ENCODE measurements at places on chromosomes 2 and 18.

DNA sequence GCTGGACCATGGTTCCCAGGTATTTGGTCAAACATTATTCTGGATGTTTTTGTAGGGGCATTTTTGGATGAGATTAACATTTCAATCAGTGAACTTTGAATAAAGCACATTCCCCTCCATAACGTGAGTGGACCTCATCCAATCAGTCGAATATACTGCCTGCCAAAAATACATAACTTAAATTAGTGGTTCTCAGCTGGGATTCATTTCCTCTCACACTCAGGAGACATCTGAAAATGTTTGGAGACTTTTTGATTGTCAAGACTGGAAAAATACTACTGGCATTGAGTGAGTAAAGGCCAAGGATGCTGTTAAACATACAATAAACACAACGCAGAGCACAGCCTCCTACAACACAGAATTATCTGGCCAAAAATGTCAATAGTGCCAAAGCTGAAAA, 198.2 kb downstream of the MYO1B start:
- DNase-seq: no peak

DNA sequence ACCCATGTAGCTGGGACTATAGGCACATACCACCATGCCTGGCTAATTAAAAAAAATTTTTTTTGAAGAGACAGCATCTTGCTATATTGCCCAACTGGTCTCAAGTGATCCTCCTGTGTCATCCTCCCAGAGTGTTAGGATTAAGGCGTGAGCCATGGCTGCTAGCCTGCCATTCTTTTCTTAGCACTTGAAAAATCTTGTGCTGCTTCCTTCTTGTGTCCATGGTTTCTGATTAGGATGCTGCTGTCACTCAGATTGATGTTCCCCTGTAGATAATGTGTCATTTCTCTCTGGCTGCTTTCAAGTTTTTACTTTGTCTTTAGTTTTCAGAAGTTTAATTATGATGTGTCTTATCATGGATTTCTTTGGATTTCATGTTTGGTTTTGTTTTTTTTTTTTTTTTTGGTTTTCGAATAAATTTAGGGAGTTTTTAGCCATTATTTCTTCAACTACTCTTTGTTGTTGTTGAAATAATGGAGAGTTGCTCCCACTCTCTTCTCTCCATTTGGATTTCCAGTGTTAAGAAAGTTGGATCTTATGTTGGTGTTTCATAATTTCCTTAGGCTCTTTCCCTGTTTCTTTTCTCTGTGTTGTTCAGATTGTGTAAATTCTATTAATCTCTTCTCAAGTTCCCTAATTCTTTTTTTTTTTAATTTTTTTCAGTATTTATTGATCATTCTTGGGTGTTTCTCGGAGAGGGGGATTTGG, 2.5 kb downstream of the ATP9B start:
- DNase-seq: no peak

- DNase-seq: no peak
Measured at GRCh38 chr2:5453220-5454050, 238.7 kb upstream of the SOX11 start.

- no peak for DNase-seq
Measured at GRCh38 chr18:74525741-74526140, 8.6 kb upstream of the CNDP1 start.

DNA sequence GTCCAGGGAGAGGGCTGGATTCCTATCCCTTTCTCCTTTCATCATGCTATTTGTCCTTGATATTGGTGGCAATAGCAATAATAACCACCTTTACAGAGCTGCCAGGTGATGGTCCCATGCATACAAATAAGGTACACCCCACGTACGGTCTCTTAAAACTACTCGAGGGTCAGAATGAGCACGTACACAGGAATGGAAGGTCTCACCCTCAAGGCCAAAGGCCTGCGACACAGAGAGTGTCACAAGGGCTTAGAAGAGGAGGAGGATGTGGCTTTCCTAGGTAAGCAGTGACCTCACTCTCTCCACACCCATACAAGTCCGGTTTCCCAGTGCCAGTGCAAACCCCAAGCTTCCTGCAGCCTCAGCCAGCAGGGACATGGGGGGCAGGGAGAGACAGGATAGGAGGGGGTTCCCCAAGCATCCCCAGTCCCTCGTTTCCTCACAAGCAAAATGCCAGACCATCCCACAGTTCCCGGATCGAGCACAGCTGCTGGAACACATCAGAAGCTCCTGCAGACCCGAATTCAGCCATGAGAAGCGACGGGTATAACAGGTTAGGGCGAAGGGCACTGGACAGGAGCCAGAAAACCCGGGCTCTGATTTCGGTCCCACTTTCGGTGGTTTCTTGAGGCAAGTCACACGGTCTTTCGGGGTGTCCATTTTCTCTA, 49.2 kb downstream of the PLB1 start:
- peak; percentile 77 for DNase-seq

GRCh38 chr2:218709908-218710307, 727 bp upstream of the TTLL4 start:
- DNase-seq: no peak

DNA sequence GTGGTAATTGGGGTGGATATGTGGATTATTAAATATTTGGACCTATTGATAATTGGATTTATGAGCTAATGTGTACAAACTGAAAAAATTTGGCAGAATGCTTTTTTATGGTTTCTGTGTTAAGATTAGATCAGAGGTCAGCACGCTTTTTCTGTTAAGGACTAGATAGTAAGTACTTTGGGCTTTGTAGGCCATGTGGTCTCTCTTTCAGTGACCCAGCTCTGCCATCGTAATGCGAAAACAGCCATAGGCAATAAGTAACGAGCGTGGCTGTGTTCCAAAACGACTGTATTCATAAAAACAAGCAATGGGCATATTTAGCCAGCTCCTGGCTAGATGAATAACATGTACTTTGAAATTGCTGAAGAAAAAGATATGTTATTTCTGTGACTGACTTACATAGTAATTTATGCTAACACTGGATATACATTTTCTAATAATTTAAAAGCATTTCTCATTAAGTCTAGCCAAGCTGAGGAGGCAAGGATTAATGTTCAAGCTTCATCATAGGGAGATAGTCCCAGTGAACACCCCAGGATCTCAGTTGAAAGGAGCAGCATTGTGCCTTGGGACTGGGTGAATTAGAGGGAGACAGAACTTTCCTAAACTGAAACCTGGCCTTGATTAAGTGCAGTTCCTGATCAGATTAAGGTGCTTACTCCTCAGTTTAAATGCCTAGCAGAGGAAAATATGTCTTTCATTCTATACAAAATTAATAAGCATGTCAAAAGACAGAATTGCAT, 20.0 kb downstream of the CCDC138 start:
- DNase-seq: no peak

DNA sequence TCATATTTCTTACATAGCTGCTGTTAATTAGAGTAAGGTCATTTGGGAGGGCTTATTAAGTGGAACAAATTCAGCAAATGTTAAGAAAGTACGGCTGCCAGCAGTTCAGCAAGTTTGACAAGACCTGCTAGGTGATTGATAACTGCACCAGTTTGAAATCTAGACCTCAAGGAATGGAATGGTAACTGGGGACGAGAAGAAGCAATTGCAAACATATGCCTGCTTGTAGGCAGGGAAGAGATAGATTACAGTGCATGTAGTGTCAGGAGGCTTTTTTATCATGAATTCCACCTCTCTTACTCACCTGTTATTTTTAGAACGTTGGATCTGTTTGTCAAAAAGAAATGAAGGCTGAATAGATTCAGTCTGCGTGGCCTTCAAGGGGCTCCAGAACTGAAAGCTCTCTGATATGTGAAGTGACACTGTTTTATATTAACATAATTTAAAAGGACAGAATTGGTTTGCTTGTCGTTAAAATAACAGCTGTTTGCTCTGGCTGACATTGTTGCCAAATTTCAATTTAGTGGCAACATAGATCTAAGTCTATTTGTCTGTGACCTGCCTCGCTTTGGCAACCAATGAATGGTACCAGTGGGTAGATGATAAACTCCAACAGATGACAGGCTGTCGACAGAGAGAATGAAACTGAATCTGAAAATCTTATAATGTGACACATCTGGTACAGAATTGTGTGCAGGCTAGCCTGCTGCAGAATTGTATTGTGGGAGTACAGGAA, 199.3 kb downstream of the ZNF407 start:
- no peak for DNase-seq

GRCh38 chr2:25491003-25491696, 149.4 kb upstream of the DNMT3A start:
- peak; percentile 51 for DNase-seq

GRCh38 chr18:52345428-52345827, 5.4 kb downstream of the DCC start:
- no peak for DNase-seq

GRCh38 chr2:150924878-150925277, 336.8 kb downstream of the RBM43 start:
- no peak for DNase-seq

DNA sequence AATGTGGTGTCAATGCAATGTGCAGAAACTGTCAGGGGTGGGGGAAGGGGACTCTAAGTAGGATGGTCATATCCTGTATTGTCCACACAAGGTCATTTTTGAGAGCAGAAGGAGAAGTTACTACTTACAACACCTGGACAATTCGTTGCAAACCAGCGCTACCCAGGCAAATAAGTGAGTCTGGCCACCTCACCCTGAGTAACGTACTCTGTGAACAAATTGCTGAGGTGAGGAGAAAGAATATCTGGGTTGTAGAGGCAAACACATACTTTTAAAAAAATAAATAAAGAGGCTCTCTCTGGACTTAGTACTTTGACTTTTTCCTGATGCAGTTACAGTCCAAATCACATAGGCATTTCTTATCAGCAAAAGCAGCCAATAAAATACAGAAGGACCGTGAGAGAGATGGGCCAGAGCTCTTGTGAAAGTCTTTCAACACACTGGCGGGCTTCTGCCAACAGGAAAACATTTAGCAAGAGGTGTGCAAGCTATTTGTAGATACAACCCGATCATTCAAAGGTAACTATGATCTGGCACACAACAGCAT, 268.2 kb upstream of the ID2 start:
- peak; percentile 13 for DNase-seq

DNA sequence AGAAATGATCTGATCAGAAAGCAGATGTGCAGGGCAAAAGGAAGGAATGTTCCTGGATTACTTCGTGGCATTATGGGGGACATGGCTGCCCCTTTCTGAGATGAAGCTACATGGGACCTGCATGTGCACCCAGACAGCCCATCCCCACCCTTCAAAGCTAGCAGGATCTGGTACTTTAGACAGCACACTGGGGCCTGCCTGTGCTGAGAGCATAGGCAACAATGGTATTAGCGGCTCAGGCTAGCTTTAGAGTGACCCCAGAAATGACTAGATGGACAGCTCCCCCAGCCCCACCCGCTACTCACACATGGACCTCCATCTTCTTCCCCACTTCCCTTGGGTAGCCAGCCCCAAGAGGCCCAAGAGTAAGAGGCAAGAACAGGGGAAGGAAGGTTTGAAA, 61.5 kb upstream of the NFE2L2 start:
- no peak for DNase-seq

GRCh38 chr2:69646714-69647113, 3.2 kb upstream of the AAK1 start:
- DNase-seq: no peak

- no peak for DNase-seq
Measured at GRCh38 chr2:127054996-127055785, 51.8 kb downstream of the BIN1 start.

DNA sequence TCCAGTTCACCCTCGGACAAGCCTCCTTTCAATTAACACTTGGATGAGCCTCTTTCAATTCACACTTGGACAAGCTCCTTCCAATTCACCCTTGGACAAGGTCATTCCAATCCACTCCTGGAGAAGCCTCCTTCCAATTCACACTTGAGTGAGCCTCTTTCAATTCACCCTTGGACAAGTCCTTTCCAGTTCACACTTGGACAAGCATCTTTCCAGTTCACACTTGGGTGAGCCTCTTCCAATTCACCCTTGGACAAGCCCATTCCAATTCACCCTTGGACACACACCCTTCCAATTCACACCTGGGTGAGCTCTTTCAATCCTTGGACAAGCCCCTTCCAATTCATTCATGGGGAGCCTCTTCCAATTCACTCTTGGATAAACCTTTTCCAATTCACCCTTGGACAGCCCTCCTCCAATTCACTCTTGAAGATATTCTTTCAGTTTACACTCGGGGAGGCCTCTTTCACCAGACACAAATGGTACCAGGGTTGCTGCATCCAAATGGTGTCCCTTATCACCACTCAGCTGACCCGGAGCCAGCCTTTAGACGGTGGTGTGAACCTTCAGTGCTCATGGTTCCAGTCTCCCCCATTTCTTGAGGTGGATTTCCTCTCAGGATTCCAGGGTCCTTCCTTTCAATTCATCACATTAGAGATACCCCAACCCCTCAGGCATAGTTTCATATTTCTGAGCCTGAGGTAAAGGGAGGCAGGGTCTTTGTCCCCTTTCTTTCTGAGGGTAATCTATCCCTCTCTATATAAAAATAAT, 183.6 kb downstream of the SH3BP4 start:
- no peak for DNase-seq

GRCh38 chr2:237253046-237253702, 160.8 kb downstream of the COL6A3 start:
- DNase-seq: peak; percentile 29
